ENCODE measurements at places on chromosomes 2 and 18.

- no peak for DNase-seq
Measured at GRCh38 chr2:26628561-26629345, 12.4 kb downstream of the CIB4 start.

- DNase-seq: no peak
Measured at GRCh38 chr2:232200195-232200594, 178.4 kb upstream of the ALPP start.

GRCh38 chr18:49183921-49184320 is 233.2 kb upstream of the SMAD7 start:
- no peak for DNase-seq

GRCh38 chr2:151020411-151020810 is 241.3 kb downstream of the RBM43 start:
- no peak for DNase-seq

DNA sequence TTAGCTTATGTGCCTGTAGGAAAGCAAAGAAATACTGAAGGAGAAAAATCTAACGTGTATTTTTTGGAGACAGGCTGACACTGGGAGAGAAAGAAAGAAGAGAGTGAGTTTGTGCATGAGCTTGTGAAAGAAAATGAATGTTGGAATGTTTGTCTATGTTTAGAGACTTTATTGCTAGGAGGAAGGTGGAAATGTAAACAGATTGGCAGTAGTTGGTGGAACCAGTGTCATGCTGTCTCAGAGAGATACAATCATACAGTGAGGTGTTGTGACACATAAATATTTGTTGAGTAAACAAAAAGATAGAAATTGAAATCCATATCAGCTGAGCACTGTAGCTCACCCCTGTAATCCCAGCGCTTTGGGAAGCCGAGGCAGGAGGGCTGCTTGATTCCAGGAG is 222.2 kb upstream of the MEIS1 start:
- no peak for DNase-seq

DNA sequence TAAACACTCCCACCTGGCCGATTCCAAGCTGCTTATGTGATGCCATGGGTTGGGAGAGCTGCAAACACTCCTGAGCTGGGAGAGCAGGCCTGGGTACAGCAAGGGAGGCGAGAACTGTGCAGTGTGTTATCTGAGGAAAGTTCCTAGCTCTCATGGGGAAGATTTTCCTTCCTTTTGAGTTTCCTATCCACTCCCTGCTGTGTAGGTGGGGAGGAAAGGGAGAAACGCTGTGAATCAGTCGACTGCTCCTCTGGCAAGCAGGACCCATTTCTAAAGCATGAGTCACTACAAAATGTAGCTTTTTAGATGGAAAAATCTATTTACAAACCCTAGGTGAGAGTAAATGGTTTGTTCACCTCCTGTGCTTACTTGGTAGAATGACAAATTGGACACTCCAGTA is 80.4 kb downstream of the SH3RF3 start:
- no peak for DNase-seq

- no peak for DNase-seq
Measured at GRCh38 chr2:99520813-99521212, 31.0 kb upstream of the REV1 start.

DNA sequence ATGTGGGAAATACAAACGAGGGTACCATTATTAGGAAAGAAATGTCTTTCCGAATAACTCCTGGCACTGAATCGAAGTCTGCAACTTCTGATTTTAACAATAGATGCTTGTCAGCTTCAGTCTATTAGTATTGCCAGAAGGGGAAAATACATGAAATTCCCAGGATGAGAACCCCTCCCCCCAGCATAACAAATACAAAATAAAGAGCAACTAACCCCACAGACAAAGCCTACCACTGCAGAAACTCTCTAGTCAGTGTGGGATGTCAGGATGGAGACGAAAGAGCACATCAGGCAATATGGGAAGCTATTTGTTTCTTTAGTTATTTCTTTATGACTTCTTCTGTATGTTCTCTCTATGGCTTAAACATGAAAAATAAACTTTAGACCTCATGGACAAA is 365.0 kb upstream of the CDH2 start:
- no peak for DNase-seq
